IMR-90 (cell line): ENCODE measurements at places on chromosomes 4 and X. TPM values are rescaled to one million over a fixed set of nuclear protein-coding genes. Genes with fewer than 3 reads are reported as not detected.

DNA sequence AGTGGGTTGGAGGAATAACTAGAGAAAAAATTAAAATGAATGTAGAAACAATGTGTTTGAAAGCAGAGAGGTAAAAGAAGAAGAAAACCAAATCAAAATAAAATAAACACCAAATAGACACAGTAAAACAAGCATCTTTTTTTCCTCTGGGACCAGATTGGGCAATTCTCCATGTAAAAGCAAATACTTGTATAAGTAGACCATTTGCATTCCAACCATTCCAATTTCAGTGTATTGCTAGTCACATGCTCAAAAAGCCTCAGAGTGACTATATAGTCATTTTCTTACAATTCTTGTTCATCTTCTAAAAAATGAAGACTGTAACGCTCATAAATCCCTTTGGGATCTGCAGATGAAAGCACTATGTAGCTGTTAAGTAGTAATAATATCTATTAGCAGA, 969.5 kb downstream of the PCDH18 start:
- DNase-seq, result peak; percentile 51

DNA sequence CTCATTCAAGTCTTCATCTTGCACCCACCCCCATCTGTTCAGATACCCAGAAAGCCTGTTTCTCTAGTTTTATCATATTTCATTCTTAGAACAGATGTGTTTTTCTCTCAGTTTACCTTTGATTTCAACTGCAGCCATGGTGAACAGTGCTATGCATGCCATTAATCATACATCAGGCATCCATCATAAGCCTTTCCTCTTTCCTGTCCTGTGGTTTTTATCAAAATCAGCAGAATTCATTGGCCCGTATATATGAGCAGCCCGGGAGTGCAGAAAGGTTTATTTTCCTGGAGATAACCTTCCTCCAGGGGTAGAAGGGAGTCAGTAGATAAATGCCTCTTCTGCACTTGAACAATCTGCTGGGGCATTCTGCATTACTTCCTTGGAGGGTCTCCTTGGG, 65.7 kb downstream of the IL21 start:
- no peak for DNase-seq

DNA sequence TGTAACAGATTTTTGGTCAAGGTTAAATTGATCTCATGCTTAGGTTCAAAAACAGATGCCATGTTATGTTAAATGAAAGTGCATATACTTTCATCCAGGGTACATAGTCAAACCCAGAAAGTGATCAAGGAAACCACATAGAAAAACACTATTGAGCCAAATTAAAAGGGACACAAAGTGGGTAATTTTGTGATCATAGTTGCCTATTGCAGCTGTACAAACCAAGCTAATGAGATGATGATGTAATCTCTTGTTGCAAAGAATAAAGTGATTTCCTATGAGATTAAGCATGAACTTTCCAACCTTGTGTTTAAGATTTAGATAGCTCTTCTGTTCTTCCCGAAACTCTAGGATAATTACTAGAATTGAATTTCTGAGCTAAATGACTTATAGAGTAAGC, 20.2 kb upstream of the LIMCH1 start:
- no peak for DNase-seq

DNA sequence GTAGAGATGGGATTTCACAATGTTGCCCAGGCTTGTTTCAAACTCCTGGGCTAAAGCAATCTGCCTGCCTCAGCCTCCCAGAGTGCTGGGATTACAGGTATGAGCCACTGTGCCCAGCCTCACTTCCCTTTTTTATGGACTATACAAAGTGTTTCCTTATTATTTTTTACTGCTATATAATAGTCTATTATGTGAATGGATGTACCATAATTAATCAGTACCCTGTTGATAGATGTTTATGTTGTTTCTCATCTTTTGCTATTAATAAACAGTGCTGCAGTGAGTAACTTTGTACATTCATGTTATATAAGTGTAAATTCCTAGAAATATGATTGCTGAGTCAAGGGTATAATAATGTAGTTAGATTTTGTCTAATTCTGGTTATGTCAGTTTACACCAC, 35.8 kb upstream of the LARP1B start:
- DNase-seq, result no peak

- DNase-seq, result no peak
These were observed 1674.1 kb downstream of the PCDH7 start for GRCh38 chr4:32394255-32394654.

DNA sequence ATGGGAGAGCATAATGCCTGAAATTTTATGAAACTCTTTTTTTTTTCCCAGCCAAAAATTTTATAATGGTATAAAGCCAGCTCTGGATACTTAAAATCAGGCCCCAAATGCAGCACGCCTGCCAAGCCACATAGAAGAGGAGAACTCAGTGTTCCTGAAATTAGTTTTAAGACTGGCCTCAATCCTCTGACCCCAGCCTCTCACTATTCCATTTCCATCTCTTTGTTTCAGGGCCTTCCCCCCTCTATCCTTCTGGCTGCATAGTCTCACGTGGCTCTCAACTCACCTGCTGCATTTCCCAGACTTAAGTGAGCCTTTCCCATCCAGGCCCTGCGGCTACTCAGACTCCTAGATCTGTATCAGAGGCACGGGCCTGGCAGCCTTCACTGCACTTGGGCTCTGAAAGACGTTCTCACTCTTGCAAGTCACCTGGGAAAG, 5.2 kb upstream of the CBR4 start:
- no peak for DNase-seq

DNA sequence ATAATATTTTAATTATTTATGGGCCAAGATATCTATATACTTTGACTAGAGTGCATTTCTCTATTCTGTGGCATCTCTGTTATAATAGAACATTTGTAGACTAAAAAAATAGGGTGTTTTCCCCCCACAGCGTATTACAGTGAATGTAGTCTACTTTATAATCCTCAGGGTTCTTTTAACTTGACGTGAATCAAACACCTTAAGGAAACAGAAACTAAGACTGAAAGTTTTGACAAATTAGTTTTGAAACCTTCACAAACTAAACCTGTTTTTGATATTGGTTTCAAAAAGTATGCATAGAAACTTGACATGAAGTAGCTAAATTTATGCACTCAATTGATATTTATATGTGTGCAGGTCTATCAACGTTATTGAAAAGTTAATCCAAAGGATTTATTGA, 1963.1 kb upstream of the TENM3 start:
- no peak for DNase-seq

GRCh38 chr4:89379511-89380044, 72.0 kb upstream of the GPRIN3 start:
- DNase-seq, result no peak

DNA sequence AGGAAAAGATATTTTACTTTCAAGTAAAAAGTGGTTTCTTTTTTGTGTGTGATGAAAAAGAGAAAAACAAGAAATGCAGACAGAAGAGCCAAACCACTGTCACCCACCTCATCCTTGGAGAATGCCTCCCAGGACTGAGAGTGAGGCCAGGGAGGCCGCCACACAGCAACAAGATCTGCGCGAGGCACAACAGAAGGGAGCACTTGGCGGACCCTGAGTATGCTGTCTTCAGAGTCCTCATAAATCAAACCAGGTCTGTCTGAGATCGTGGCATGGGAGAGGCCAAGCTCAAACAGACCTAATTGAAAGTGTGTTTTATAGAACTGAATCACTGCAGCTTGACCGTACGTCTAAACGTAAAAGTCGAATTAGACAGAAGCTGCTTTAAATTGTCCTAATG, 134.3 kb upstream of the VCX2 start:
- no peak for DNase-seq

DNA sequence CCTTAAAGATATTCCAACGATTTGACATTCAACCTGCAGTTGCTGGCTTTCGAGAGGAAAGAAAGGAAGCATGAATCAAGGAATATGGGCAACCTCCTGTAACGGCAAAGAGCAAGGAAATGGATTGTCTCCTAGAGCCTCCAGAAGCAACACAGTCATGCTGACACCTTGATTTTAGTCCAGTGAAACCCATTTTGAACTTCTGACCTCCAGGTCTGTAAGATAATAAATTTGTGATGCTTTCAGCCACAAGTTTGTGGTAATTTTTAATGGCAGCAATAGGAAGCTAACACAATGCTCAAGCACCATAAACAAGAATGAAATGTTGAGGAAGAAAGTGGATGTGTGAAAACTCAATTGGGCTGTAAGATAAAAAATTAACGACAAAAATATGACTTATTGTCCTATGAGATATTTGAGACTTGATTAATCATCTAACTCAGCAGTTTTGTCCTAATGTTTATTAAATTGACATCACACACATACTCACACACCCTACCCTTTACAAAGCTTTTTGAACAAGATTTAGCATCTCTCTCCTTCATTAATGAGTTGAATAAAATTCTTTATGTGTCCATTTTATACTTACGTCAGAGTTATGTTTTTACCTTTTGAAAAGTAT, 857.2 kb upstream of the INTU start:
- no peak for DNase-seq

DNA sequence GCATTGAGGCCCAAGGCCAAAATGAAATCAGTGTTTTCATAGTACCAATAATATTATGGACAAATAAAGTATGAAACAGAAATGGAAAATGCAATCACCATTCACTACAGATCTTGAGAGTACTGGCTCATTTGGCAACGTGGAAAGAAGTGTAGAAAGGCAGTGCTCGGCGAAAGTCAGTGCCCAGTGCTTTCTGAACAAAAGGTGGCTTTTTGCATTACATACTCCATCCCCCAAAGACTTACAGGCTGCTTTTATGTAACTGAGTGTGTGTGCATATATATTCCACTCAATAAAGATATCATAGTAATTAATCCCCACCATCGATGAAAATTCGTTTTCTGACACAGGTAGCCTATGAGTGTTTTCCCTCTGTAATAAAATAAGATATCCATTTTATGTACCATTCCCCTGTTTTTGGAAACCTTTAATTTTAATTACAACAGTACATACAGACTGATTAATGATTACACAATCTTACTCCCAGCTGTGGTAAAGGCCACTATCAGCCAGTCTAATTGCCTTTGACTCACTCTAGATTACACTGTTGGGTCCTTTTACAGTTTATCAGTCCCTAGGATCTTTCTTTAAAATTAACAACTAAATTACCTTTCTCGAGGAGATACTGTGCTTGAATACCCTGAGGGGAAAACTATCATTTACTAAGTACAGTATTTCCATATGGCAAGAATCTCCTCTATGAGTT, 65.9 kb downstream of the MAD2L1 start:
- no peak for DNase-seq

DNA sequence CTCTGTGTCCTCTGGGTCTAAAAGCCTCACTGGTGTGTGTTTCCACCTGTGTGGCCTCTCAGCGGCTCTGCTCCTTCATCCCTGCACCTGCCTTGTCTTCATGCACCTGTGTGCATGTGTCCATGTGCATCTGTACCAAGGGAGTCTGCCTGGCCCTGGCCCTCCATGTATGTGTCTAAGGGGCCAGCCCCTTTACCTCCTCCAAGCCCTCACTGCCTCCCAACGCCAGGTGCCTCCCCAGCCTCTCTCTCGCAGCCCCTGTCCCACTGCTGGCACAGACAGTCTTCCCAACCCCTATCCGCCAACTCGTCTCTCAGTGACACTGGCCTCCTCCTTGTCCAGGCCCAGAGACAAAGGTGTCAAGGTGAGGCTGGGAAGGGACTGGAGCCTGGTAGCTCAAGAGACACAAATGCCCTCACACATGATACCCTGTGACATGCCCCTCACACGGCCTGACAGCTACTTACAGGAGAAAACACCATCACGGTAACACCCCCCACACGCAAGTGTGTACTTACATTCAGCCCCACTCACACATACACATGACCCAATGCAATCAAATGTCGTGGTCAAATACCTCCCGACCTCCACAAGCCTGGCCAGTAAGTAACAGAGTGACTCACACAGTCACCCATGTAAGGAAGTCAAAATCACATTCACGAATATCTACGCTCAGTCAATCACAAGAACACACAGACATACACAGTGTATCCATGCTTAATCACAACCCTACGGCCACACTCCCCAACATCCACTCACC, 11.4 kb downstream of the L1CAM start:
- no peak for DNase-seq

DNA sequence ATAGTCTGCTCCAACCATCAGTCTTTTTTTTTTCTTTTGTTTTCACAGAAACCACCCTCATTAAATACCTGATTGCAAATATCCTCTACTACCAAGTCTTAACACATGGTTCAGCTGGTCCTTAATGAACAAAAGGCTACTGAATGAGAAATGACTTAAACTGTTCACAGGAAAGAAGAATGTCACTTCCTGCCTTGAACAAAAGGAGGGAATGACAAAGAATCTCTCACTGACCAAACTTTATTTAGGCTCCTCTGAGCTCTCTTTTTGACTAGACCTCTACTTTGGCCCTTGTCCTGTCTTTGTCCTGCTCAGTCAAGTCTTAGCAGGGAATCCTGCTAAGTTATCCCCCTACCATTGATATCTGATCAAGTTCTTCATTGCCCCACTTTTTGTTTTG, 31.8 kb upstream of the GJB1 start:
- no peak for DNase-seq

GJB1 gene
- total RNA-seq, result not detected in 2 replicates

GPR78 gene
- total RNA-seq, result under 0.01 TPM in 2 replicates

TRIML2 gene
- 0.18 and 0.28 TPM in 2 replicates for total RNA-seq

C4orf46 gene
- total RNA-seq, result 10.0 and 14.2 TPM in 2 replicates

DHRSX gene
- total RNA-seq, result 26.2 and 28.3 TPM in 2 replicates

AMTN gene
- not detected in 2 replicates for total RNA-seq

SMIM31 gene
- not detected in 2 replicates for total RNA-seq
